NCI-H460 (cell line): ENCODE measurements at places on chromosomes 16 and 17. TPM values are rescaled to one million over a fixed set of nuclear protein-coding genes. Genes with fewer than 3 reads are reported as not detected.

CHST5 gene
- total RNA-seq: 0.64 and 0.87 TPM in 2 replicates

ACSM2A gene
- total RNA-seq: not detected in 2 replicates

REXO5 gene
- total RNA-seq: 6.1 and 6.5 TPM in 2 replicates

ADORA2B gene
- total RNA-seq: 10.0 and 10.6 TPM in 2 replicates

HASPIN gene
- 13.2 and 13.9 TPM in 2 replicates for total RNA-seq

LLGL2 gene
- total RNA-seq: 8.8 and 9.2 TPM in 2 replicates

LHX1 gene
- 0.05 TPM in 1 of 2 replicates, not detected in the other for total RNA-seq

EVI2A gene
- total RNA-seq: not detected in 2 replicates

OTOA gene
- not detected in 2 replicates for total RNA-seq

GAS7 gene
- total RNA-seq: 2.5 and 4.2 TPM in 2 replicates

CCL4 gene
- total RNA-seq: not detected in 2 replicates

MYH2 gene
- not detected in 2 replicates for total RNA-seq

SDR42E2 gene
- not detected in 2 replicates for total RNA-seq

MRPL45 gene
- total RNA-seq: 98.8 and 103 TPM in 2 replicates

SDF2 gene
- total RNA-seq: 49.5 and 52.6 TPM in 2 replicates

CDIPT gene
- total RNA-seq: 65.5 and 69.3 TPM in 2 replicates

TSPAN10 gene
- 0.42 and 0.49 TPM in 2 replicates for total RNA-seq

CCL2 gene
- not detected in 2 replicates for total RNA-seq

ALOX15B gene
- not detected in 2 replicates for total RNA-seq

COPZ2 gene
- total RNA-seq: 8.5 and 12.3 TPM in 2 replicates

CIBAR2 gene
- total RNA-seq: not detected in 2 replicates

TBC1D3 gene
- not detected in 2 replicates for total RNA-seq

NEURL4 gene
- 15.0 and 22.7 TPM in 2 replicates for total RNA-seq

B4GALNT2 gene
- total RNA-seq: not detected in 2 replicates

RNPS1 gene
- total RNA-seq: 142 and 147 TPM in 2 replicates

CDRT15L2 gene
- total RNA-seq: not detected in 2 replicates

ZNF689 gene
- 8.2 and 10.0 TPM in 2 replicates for total RNA-seq

GNG13 gene
- total RNA-seq: not detected in 2 replicates

LITAFD gene
- 0.10 TPM in 1 of 2 replicates, not detected in the other for total RNA-seq

SLC4A1 gene
- total RNA-seq: not detected in 2 replicates

PRR15L gene
- total RNA-seq: not detected in 2 replicates

COX6A2 gene
- total RNA-seq: not detected in 2 replicates

MRPL27 gene
- 61.6 and 66.7 TPM in 2 replicates for total RNA-seq

SLC52A1 gene
- total RNA-seq: 0.12 and 0.35 TPM in 2 replicates

MMP15 gene
- 4.0 and 4.8 TPM in 2 replicates for total RNA-seq

CIAO2B gene
- total RNA-seq: 270 and 295 TPM in 2 replicates

GDPD1 gene
- 18.2 and 21.3 TPM in 2 replicates for total RNA-seq

TMEM235 gene
- not detected in 2 replicates for total RNA-seq

ACBD4 gene
- total RNA-seq: 12.0 and 12.3 TPM in 2 replicates

KREMEN2 gene
- 1.5 and 2.7 TPM in 2 replicates for total RNA-seq

TNFRSF17 gene
- not detected in 2 replicates for total RNA-seq

KRT23 gene
- total RNA-seq: 0.07 TPM in 1 of 2 replicates, not detected in the other

CDH3 gene
- total RNA-seq: not detected in 2 replicates

RASL10B gene
- total RNA-seq: 2.3 and 2.5 TPM in 2 replicates

SLFN12 gene
- not detected in 2 replicates for total RNA-seq

TBX6 gene
- 0.30 and 0.38 TPM in 2 replicates for total RNA-seq

BBS2 gene
- total RNA-seq: 67.3 and 75.3 TPM in 2 replicates

HSD17B1 gene
- total RNA-seq: 0.37 and 0.38 TPM in 2 replicates

CORO7 gene
- total RNA-seq: 12.3 and 13.1 TPM in 2 replicates

MCRIP2 gene
- 60.2 and 87.0 TPM in 2 replicates for total RNA-seq

CCL16 gene
- total RNA-seq: not detected in 2 replicates

PPY gene
- not detected in 2 replicates for total RNA-seq

KRTAP4-9 gene
- not detected in 2 replicates for total RNA-seq

ADAMTS18 gene
- total RNA-seq: not detected in 2 replicates
